Choroid plexus epithelial cell (primary cell): ENCODE measurements at places on chromosomes 4 and X.
A peak's percentile ranks its signal among the peaks of the same experiment; 100 is the strongest.

GRCh38 chr4:177051473-177052060 lies 258.1 kb upstream of the NEIL3 start:
- peak; percentile 48 for DNase-seq

DNA sequence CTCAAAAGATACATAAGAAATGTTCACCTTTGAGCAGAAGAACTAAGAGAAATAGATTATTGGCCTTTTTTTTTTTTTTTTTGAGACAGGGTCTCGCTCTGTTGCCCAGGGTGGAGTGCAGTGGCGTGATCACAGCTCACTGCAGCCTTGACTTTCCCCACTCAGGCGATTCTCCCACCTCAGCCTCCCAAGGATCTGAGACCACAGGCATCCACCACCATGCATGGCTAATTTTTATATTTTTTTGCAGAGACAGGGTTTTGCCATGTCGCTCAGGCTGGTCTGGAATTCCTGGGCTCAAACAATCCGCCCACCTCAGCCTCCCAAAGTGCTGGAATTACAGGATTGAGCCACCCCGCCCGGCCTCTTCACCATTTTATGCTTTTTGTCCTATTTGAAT lies 2.9 kb upstream of the TLR6 start:
- no peak for DNase-seq

GRCh38 chrX:138986866-138987265 lies 275.3 kb upstream of the FGF13 start:
- DNase-seq = no peak

DNA sequence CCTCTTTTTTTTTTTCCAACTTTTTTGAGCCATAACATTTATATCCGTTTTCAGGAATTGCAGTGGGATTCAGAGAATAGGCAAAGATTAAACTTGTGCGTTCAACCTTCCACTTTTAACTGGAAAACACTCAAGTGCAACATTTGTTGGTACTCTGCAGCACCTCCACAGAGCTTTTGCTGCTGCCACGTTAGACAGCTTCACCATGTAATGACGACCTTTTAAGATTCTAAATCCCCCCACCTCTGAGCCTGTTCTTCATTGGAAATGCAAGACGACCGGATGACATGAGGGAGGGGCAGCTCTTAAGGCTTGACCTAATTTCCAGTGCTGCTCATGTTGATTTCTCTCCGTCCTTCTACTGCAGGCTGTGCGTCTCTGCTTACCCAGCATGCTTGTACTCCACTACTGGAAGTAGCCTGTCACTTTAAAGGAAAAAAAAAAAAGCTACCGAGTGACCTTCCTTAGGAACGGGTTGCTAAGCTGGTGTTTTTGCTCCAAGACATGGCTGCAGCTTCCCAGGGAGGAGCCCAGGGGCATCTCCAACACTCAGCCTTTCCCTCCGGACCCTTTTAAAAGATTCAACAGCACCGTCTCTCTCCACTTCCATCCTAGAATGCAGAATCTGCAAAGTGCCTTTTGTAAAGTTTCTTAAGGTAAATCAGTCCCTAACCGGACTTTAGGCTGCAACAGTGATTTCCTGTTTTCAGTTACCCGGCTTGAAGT lies at the start of gene CC2D2A:
TSS of gene CC2D2A (plus strand) at position 481 of the 726 bp plus-strand sequence. CDS start 6,051 bp downstream, outside the sequence.
- DNase-seq = peak; percentile 81

DNA sequence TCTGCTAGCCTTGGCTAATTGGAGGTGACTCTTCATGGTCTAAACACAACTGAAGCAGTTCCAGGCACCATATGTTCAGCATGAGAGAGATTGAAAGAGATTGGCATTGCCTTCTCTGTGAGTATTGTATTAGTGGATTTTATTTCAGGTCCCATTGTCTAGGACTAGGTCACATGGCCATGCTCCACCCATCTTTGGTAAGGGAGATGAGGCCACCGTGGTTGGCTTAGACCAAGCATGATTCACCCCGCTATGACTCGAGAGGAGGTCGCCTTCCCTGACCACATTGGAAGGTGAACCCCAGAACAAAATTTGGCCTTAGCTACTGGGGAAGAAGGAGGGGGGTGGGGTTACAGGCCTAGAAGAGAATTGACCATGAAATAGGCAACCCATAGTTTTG lies 109.9 kb upstream of the BCOR start:
- no peak for DNase-seq
